Fibroblast of gingiva (primary cell): ENCODE measurements at places on chromosomes 4 and X.

DNA sequence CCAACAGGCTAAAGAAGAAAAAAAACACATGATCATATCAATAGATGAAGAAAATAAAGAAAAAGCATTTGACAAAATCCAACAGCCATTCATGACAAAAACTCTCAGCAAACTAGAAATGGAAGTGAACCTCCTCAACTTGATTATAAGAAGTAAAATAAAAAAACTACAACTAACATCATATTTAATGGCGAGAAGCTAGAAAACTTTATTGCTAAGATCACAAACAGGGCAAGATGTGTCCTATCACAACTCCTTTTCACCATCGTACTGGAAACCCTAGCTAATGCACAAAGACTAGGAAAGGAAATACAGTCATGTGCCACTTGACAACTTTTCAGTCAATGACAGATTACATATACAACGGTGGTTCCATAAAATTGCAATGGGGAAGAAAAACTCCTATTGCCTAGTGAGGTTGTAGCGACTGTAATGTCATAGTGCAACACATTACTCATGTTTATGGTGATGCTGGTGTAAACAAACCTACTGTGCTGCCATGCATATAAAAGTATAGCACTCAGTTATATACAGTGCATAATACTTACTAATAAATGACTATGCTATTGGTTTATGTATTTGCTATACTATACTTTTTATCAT lies 12.1 kb upstream of the MANBA start:
- no peak for DNase-seq

GRCh38 chrX:8607326-8607725 lies 124.6 kb downstream of the ANOS1 start:
- peak; percentile 1 for DNase-seq

- no peak for DNase-seq
Measured at GRCh38 chrX:106948641-106949040, 28.4 kb downstream of the CLDN2 start.

DNA sequence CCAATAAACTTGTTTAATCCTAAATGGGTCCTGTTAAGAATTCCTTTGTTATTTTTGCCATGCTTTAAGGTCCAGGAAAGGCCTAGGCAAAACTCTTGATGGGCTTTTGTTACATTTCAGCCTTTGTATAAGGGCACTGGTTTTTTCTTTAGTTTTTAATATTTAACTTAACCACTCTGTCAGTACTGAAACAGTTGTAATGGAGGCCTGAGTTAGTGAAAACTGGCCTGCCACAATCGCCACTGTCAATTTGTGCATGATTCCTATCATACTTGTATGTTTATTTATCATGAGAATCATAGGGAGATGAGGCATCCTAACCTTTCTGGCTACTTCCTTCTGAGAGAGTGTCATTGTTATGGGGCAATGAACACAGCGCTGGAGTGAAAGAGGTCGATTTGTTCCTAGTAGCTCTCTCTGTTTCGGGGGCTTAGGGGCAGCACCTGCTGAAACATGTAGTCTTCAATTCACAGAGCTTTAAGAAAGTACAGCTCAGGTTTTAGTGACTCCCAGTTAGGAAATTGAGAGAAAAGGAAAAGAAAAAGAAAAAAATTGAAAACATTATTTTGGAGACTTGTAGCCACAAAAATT lies 393.8 kb upstream of the FSTL5 start:
- DNase-seq = no peak

DNA sequence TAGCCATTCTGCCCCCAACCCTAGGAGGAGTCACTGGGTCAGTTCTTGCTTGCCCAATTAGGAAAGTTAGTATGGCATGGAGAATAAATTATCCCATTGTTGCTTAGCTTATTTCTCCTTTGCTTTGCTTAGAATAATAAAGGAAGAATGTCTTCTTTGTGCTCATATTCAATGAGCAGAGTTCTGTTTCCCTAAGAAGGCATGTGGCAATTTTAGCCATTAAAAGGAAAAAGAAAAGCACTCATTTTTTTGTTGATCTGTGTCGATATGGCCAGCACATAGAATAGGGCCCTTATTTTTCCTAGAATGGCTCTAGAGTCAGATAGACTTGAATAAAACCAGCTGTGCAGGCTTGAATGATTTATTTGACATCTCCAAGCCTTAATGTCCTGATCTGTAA lies 166.4 kb upstream of the PPARGC1A start:
- DNase-seq = no peak

DNA sequence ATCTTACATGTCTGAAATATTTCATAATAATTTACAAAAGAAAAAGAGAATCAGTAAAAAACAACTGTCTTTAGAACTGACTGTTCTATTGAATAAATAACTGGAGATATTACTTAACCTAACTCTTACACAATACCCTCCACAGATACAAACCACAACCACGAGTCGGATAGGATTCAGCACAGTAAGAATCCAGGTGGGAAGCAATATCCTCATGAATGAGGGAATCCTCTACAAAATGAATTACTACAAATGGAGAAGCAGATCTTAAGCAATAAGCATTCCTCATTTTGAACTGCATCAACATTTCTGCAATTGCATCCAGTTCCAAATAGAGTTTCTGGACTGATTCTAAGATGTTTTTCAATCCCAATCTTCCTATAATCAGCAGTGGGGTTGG lies 227.1 kb downstream of the SH2D1A start:
- peak; percentile 62 for DNase-seq

GRCh38 chr4:53365121-53365485 lies 758 bp downstream of the SCFD2 start:
- DNase-seq = no peak

- DNase-seq = no peak
Measured at GRCh38 chrX:133939655-133940302, 45.6 kb downstream of the GPC3 start.

- DNase-seq = no peak
Measured at GRCh38 chrX:134454506-134454905, 5.5 kb upstream of the HPRT1 start.

GRCh38 chr4:77104791-77105540 lies 29.2 kb upstream of the CCNI start:
- DNase-seq = peak; percentile 11

- no peak for DNase-seq
Measured at GRCh38 chr4:92249541-92249940, 54.2 kb upstream of the GRID2 start.

DNA sequence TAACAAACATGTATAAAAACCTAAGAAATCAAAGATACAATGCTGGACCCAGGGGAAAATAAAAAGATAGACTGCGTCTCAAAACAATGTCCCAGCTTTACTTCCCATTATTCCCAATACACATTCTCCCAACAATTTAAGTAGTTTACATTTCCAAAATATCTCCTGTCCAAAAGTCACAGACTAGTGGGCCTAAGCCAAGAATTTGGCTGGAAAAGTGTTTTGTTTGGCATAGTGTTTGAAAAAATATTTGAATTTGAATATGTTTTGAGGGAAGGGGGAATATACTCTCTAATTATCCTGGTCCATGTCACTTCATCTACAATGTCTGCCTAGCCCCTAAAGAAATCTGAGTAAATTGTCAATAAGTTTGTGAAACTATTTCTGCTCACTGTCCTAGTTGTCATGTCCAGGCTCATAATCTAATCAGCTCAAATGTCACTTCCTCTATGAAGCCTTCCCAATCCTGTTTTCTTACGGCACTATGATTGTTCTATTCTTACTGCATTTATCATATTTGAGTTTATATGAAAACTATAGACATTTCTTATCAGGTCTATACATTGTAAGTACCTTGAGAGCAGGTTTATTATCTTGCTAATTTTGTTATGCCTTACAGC lies 74.4 kb downstream of the SEC24D start:
- no peak for DNase-seq

- no peak for DNase-seq
Measured at GRCh38 chrX:50815120-50815519, 1.1 kb upstream of the SHROOM4 start.

DNA sequence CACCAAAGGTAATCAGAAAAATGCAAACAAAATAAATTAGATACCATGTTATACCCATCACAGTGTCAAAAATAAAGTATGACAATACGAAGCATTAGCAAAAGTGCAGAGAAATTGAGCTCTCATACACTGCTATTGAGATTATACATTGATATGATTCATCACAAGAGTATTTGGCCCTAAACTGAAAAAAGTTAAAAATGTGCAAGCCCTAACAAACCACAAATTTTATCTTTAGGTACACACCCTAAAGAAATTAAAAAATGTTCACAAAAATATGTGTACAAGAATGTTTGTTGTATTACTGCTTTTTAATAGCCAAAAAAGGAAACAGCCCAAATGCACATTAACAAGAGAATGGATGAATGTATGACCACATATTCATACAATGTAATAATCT lies 137.9 kb upstream of the MAGEA10 start:
- no peak for DNase-seq

- DNase-seq = no peak
Measured at GRCh38 chr4:148954011-148954749, 512.0 kb upstream of the NR3C2 start.

- DNase-seq = no peak
Measured at GRCh38 chrX:87727620-87728019, 210.0 kb downstream of the KLHL4 start.

GRCh38 chr4:17636696-17637622 lies 22.5 kb downstream of the MED28 start:
- peak; percentile 63 for DNase-seq

DNA sequence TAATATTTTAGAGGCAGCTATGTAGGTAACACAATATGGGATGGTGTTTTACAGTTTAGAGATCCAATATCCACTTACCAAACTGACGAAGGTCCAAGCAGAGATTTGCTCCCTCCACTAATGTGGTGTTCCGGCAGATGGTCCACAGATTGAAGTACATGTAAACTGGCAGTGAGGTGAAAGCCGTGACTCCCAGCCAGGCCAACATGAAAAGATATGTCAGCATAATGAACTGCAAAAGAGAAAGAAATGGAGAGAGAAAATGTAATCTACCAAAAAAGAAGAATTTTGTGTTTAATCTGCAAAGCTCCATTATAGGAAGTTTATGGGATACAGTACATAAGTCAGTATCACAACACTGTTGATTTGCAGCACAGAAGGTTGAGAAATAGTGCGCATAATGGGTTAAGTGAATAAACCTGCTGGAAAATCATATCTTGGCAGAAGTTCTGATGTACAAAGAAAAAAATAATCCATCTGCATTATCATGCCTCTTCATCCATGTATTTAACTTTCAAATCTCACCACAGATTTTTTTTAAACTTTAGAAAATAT lies 160.2 kb downstream of the GPM6A start:
- no peak for DNase-seq

DNA sequence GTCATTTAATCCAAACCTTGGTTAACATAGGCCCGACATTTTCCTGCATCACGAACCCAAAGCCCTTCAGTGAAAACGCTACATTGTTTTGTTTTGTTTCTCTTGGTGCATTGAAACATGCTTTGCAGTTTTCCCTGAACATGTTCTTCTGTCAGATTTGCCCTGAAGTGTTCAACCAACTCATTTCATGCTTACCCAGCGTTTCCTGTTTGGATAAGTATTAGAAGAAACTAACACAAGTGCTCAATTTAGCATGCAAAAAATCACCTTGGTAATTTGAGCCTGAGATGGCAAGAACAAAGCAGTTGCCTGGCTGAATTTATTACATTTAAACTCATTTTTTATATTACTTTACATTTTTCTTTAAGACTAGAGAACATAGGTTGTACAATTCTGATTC lies 160.1 kb upstream of the VCX3A start:
- no peak for DNase-seq

DNA sequence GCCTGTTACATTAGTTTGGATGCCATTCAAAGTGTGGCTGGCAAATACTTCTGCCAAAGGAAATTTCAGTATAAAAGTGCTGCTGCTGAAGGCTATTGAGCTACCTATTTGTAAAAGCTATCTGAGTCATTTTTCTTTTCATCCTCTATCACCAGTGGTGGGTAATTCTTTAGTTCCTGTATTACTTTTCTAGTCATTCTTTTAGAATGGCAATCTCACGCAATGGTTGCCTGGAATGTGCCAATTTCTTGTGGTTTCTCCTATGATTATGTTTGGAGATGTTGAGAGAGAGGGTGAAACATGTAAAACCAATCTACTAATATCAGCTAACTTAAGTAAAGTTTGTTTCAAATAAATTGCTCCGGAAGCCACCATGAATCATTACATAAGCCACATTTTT lies 685.0 kb downstream of the RAPGEF2 start:
- no peak for DNase-seq

GRCh38 chrX:111041018-111041462 lies 55.0 kb upstream of the PAK3 start:
- DNase-seq = peak; percentile 87

DNA sequence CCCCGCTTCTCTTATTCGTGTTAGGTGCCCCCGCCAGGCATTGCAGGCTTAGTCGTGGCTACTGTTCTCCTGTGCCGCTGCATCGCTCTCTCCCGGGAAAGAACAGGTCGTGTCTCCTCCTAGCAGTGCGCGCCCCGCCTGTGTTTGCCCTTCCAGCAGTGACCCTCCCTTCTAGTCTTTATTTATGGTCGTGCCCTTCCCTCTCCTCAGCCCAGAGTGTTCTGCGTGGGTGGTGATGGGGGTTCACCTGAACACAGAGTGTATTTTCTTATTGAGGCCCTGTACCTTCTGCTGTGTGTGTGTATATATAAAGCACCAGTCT lies 15.2 kb downstream of the USP11 start:
- DNase-seq = no peak

DNA sequence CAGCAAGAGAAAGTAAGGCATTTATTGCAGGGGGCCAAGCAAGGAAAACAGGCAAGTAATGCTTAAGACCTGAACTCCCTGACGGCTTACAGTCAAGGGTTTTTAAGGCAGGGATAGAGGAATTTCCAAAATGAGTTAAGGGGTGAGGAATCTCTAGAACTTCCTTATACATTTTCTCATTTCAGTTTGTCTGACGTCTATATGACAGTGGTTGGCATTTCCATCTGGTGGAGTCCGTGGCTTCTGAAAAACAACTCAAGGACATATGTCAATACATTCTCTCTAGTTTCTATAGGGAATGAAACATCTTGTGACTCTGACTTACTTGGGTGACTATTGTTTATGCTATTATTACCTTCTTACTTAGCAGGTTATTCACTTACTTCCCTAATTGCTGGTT lies 19.3 kb upstream of the GUCY2F start:
- DNase-seq = no peak

DNA sequence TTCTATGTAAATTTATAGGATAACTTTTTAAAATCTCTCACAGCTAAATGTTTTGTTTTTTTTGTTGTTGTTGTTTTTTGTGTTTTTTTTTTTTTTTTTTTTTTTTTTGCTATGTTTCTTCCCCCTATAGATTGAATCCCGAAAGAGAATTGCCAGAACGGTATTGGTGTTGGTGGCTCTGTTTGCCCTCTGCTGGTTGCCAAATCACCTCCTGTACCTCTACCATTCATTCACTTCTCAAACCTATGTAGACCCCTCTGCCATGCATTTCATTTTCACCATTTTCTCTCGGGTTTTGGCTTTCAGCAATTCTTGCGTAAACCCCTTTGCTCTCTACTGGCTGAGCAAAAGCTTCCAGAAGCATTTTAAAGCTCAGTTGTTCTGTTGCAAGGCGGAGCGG lies 4.1 kb downstream of the BRS3 start:
- no peak for DNase-seq

GRCh38 chr4:66451741-66452140 lies 781.5 kb upstream of the EPHA5 start:
- DNase-seq = no peak

- no peak for DNase-seq
Measured at GRCh38 chr4:140426610-140427105, 790 bp downstream of the CLGN start.
